ENCODE measurements at places on chromosomes 6 and 20. TPM values are rescaled to one million over a fixed set of nuclear protein-coding genes. Genes with fewer than 3 reads are reported as not detected.
A peak's percentile ranks its signal among the peaks of the same experiment; 100 is the strongest.

- no peak for DNase-seq
Observed at GRCh38 chr6:44453146-44453545, 65.6 kb downstream of the CDC5L start.

- peak; percentile 55 for DNase-seq
Observed at GRCh38 chr6:117547688-117548621, 54.4 kb downstream of the GOPC start.

GRCh38 chr6:104829183-104829958, 30.3 kb downstream of the HACE1 start:
- no peak for DNase-seq

DNA sequence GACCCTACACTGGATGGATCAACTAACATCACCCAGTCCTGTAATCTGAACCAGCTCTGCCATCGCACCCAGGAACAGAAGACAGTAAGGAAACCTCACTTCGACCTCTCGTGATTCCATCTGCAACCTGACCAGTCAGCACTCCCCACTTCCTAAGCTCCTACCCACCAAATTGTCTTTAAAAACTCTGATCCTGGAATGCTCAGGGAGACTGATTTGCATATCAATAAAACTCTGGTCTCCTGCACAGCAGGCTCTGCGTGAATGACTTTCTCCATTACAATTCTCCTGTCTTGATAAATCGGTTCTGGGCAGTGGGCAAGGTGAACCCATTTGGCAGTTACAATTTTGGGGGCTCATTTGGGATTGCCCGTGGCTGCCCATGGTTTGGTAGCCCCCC, 18.3 kb upstream of the AGPAT4 start:
- no peak for DNase-seq

DNA sequence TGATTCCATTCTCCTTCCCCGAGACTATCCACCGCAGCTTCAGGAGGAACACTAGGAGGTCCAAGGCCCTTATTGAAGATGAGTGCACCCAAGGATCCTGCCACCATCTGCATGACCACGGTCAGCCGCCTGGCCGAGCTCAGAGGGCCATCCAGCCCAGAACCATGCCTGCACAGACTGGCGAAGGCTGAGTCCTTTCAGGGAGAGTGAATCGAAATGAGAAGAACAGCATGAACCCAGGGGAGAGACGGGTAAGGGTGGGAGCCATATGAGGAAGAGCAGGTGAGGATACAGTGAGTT, 26.3 kb downstream of the SERPINB6 start:
- peak; percentile 35 for DNase-seq

The PLCB1 gene
- total RNA-seq, result 48.3 TPM
